ENCODE measurements at places on chromosomes 12 and 14.

- no peak for DNase-seq
Observed at GRCh38 chr14:28709571-28710305, 56.8 kb upstream of the FOXG1 start.

GRCh38 chr14:36981832-36982529, 190.4 kb downstream of the SLC25A21 start:
- DNase-seq: no peak

GRCh38 chr12:91507754-91508153, 325.1 kb upstream of the DCN start:
- DNase-seq: no peak

GRCh38 chr12:30440826-30441602, 254.7 kb downstream of the IPO8 start:
- DNase-seq: no peak

- DNase-seq: peak; percentile 22
Observed at GRCh38 chr12:76255281-76255680, 92.9 kb downstream of the BBS10 start.

DNA sequence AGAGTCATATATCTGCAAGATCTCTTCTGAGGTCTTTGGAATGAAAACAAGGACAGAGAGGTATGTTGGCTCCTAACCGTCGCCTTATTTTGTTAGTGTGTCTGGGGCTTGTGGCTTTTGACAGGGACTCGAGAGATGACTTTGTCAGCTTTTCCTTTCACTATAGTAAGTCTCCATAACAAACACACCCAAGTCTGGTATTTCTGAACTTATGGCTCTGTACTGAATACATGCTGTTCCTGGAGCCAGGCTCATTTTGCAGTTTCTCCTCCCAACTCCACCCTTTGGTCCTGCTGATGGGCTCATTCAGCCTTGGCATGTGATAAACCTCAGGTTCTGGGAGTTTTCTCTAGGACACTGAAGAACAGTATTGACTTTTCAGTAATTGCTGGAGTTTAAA, 27.7 kb upstream of the TMED10 start:
- no peak for DNase-seq

DNA sequence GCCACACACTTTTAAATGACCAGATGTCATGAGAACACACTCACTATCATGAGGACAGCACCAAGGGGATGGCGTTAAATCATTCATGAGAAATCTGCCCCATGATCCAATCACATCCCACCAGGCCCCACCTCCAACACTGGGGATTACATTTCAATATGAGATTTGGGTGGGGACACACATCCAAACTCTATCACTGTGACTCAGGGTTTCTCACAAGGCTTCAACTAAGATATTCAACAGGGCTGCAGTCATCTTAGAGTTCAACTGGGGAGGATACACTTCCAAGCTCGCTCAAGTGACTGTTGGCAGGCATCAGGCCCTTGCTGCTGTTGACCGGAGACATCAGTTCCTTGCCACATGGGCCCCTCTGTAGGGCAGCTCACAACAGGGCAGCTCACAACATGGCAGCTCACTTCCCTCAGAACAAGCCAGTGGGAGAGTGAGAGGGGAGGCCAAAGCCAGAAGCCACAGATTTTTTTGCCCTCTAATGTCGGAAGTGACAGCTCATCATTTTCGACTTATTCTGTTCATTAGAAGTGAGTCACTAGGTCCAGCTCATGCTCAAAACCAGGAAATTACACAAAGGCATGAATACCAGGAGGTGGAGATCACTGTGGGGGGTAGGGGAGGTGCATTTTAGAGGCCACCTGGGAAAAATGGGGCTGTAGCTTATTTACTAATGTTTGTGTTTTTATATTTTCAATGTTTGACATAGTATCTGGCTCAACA, 50.8 kb upstream of the PTHLH start:
- no peak for DNase-seq

DNA sequence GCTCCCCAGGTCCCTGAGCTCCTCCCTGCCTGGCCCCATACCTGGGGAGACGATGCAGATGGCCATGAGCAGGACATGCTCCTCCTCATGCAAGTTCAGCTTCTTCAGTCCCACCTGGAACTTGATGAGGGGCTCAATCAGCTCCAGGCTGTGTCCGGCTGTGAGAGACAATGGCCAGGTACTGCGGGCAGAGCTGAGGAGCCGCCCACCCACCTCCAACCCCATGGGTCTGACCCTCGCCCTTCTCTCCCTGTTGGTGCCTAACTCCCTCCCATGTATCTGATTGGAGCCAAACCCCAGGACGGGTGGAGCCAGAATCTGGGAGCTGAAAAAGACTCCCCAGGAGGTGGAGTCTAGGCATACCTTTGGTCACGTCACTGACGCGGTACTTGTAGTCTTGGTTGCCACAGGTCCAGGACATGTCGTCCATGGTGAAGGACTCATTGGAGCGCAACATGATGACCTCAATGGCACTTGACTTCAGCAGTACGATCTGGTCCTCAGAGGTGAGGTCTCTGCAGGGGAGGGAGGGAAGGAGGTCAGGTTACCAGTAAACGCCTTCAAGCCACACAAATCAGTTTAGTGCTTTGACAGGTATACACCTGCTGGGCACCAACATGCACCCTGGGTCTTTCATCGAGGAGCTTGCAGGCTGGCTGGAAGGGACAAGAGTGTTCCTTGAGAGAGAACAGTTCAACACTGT, 26.7 kb upstream of the HDAC7 start:
- DNase-seq: no peak

GRCh38 chr14:69673104-69673503, 61.7 kb downstream of the SUSD6 start:
- DNase-seq: no peak
